ENCODE measurements at places on chromosomes 16 and 17.

GRCh38 chr17:3683054-3683511, 12.9 kb downstream of the P2RX5 start:
- no peak for DNase-seq

DNA sequence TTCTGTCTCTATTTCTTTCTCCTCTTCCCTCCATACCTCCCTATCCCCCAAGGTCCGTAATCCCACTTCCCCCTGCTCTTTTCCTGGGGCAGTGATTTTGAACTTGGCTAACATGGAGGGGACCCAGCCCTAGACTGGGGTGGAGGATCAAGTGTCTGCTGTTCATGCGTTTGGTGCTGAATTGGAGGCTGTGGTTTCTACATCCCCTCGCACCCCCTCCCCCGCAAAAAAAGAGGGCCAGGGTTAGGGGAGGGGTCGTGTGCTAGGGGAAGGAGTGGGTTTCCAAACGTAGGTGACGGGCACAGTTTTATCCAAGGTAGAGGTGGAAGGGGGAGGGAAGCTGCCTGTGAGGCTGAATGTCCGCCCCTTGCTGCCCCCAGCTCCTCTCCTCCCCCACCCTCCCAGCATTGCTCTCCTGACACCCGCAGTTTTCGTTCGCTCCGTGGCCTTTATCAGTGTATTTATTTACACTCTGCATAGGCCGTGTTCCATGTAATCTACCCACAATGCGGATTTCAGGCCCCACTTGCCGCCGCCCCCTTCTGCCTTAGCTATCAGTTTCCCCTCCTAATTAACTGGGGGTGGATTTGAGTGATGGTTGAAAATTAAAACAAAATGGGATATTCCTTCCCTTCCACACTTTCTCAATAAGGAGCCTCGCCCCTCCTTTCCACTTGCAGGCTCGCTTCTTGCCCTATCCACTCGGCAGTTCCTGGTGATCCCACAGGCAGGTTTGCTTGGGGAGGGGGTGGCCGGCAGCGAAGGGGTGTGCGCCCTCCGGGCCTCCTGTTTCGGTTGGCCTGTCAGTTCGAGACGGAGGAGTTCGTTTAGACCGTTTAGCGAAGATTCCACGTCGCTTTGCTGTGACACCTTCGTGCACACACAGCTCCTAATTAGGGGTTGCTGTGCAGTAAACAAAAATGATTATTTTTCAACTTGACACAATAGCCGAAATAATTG, 2.0 kb downstream of the GNAO1 start:
- DNase-seq, result no peak

- DNase-seq, result no peak
Measured at GRCh38 chr16:73725156-73725555, 571.5 kb upstream of the PSMD7 start.

- no peak for DNase-seq
Measured at GRCh38 chr16:19114359-19115147, 789 bp downstream of the ITPRIPL2 start.

GRCh38 chr16:78252757-78253156, 153.3 kb downstream of the WWOX start:
- no peak for DNase-seq

DNA sequence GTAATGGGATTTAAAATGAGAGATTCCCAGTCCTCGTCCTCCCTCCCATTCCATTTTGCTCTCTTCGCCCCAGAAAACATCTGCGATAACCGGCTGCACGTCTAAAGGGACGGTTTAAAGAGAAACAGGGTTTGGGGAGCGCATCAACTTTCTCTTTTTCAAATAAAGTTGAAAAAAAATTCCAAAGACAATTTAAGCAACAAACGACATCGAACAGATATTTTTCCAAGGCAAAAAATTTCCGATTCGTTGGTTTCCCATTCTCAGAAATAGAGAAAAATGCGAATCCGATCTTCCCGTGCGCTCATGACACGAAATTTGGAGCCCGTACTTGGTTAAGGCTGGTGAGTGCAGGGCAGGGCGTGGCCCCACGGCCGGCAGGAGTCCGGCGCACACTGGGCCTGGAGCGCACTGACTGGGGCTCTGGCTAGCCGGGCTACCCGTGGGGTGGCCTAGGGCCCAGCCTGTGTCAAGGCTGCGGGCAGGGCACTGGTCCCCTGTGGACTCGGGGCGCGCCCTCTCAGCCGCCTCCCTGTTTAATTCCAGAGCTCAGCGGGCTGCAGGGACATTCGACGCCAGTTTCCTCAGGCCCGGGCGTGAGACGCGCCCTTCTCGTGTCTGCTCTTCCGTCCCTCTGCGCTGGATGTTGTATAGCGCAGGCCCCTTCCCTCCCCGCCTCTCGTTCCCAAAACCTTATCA, 17.9 kb upstream of the ZFHX3 start:
- DNase-seq, result no peak
